ENCODE measurements at places on chromosomes 3 and 15. TPM values are rescaled to one million over a fixed set of nuclear protein-coding genes. Genes with fewer than 3 reads are reported as not detected.
A peak's percentile ranks its signal among the peaks of the same experiment; 100 is the strongest.

- DNase-seq, result no peak
Measured at GRCh38 chr3:48189321-48189720, 1.1 kb upstream of the CDC25A start.

GRCh38 chr3:139552632-139553365, 13.3 kb upstream of the RBP1 start:
- no peak for DNase-seq

GRCh38 chr3:140906785-140907184, 34.9 kb upstream of the SLC25A36 start:
- peak; percentile 9 for DNase-seq

DNA sequence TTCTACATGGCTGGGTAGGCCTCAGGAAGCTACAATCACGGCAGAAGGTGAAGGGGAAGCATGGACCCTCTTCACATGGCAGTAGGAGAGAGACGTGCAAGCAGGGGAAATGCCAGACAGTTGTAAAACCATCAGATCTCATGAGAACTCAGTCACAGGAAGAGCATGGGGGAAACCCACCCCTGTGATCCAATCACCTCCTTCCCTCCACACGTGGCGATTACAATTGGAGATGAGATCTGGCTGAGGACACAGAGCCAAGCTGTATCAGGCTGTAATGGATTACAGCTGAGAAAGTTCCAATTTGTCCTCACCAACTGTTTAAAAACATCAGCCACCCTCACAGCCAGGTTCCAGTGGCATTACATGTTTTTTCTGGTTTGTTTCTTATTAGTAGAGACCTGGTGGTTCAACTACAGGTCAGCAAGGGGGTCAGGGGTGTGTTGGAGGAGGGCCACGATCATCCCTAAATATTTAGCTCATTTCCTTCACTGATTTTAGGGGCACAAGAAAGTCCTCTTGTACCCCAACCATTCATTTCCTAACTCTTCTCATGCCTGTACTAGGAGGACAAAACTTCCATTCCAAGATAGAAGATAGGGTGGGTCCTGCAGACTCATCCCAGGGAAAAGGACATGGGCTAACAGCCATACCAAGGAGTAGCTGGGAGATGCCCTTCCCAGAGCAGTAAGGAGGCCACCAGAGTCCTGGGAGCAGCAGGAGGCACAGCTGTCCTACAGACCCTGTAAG, 54.4 kb downstream of the ANXA2 start:
- no peak for DNase-seq

DNA sequence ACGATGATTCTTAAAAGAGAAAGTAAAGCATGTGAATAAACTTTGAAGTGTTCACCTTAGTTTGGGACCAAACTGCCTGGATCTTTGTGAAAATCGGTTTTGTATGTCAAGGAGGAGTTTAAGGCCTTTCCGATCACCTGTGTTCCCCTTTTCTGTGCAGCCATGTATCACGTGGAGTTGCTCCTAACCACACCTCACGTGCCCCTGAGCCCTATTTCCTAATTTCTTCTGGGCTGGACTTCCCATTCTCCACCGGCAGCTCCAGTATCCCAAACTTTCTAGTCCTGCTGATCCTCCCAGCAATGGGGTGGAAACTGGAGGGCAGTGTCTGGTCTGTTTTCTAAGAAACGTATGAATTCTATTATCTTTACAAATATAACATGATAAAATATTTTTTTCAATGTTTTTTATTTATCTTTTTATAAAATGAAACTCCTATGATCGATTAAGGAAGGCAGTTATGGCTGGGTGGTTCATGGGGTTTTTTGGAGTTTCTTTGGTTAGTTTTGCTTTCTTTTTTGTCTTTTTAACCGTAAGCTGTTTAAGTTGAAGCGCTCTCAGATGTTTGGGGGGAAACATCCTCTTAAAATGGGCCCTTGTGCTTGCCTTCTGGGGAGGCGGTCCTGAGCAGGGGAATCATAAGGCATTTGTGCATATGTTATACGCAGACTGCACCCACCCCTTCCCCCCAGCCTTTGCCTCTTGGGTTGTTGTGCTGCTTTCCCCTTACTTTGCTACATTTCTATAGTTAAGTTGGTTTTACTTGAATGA, 43.6 kb upstream of the WWTR1 start:
- DNase-seq, result peak; percentile 47

- DNase-seq, result no peak
Measured at GRCh38 chr3:41836360-41837134, 125.4 kb downstream of the ULK4 start.

DNA sequence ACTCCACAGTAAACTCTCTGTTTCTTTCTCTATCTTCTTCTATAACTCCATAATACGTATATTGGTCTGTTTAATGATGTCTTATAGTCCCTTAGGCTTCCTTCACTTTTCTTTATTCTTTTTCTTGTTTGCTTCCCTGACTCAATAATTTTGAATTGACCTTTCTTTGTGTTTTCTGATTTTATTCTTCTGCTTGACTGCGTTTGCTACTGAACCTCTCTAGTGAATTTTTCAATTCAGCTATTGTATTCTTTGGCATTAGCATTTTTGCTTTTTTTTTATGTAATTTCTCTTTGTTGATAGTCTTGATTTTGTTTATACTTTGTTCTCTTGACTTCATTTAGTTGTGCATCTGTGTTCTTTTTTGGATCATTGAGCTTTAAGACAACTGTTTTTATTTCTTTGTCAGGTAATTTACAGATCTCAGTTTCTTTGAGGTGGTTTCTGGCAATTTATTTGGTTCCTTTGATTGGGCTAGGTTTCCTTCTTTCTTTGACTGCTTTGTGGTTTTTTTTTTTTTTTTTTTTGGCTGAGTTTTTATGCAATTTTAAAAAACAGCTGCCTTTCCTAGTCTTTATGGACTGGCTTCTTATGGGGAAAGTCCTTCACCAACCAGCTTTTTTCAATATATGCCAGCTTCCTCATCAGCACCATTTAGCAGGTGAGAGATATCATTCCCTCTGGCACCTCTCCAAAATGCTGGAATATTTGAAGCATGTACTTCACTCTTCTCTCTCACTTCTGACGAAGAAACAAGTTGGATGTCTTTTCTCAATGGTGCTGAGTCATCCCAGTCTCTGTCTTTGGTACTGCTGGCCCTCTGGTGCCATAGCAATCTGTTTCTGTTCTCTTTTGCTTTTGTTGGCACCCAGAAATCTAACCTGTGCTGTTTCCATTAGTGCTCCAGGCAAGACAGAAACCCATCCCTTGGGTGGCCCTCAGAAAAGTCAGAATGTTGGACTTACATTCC, 17.6 kb downstream of the RSRC1 start:
- DNase-seq, result no peak

DNA sequence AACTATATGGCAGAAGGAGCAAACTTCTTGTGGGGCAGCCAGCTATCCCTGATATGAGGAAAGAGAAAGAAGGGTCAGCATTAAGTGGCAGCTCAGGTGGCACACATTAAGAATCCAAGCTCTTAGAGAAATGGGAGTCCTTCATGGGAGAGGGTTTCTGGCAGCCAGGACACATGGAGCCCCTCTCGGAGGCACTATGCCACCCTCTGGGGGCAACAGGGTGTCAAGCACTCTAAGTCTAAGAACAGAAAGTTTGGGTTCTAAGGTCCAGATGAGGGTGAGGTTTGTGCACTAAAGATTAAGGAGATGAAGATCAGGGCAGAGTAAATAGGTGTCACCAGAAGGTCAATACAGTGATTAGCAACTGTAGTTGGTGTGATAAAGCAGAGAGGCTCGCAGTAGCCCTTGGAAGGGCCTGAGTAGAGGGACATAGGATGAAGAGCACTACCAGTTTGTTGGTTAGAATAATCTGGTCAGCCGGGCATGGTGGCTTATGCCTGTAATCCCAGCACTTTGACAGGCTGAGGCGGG, 89.3 kb downstream of the ST6GAL1 start:
- no peak for DNase-seq

DNA sequence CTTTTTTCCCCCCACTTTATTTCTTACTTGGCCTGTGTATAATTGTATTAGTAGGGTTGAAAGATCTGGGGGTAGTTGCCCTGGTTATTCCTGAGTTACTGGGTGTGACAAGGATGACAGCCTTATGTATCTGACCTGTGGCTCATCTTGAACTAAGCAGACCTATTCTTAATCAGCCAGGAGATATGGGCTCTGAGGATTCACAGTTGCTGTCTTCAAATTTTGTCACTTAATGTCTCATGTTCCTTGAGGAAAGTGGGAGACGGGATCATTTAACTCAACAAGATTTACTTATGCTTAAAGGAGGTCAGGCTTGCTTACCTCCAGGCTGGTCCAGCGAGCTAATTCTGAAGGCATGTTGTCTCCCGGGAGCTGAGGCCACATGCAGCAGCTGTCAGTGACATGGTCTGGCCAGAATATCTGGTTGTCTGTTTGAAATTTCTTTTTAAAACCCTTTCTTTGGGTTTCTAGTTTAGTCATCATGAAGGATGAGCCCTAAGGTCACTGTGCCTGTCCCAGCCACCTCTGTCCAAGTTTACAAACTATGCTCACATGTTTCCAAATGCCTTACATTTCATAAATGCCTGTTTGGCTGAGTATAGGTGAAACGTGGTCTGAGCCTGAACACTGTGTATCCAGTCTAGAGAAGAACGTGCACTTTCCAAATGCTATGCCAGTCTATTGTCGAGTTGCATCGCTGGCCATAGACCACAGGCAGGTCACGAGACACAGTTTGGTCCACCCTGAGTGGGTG, 26.8 kb downstream of the LRTM1 start:
- DNase-seq, result no peak

GRCh38 chr3:106805625-106806024, 571.6 kb upstream of the CCDC54 start:
- DNase-seq, result no peak

- DNase-seq, result no peak
Measured at GRCh38 chr3:156743859-156744258, 69.5 kb downstream of the TIPARP start.

- DNase-seq, result no peak
Measured at GRCh38 chr3:35737080-35737479, 97.8 kb downstream of the ARPP21 start.

- DNase-seq, result peak; percentile 28
Measured at GRCh38 chr3:128170866-128171516, 17.7 kb downstream of the EEFSEC start.

GRCh38 chr3:152826476-152826875, 8.5 kb upstream of the P2RY1 start:
- DNase-seq, result no peak

DNA sequence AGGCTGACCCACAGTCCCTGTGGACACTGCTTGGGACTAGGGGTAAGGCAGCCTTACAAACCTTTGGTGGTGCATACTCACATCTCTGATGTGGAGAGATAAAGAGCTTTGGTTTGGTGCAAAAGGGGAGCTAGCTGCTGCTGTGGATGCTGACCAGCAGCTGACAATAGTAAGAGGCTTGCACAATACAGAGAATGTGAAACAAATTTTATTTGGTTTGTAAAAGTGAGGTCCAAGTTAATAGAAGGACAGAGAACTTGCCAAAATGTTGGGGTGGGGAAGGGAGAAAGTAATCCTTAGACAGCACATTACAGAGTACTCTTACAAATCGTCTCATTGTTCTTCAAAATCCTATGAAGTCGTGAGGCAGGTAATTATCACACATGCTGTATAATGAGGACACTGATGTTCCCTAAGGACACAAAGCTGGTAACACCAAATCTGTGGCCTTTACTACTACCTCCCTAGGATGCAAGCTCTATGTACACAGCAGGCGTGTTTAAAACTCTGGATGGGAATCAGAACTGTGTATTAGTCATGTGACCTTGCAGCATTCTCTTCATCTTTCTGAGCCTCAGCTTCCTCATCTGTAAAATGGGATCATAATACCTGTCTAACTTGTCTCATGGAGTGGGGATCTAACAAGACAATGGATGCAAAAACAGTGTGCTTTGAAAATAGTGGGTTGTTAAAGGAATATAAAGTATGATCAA, 21.6 kb downstream of the ARHGAP31 start:
- DNase-seq, result no peak

GRCh38 chr15:69021895-69022294, 7.4 kb downstream of the NOX5 start:
- DNase-seq, result no peak

DNA sequence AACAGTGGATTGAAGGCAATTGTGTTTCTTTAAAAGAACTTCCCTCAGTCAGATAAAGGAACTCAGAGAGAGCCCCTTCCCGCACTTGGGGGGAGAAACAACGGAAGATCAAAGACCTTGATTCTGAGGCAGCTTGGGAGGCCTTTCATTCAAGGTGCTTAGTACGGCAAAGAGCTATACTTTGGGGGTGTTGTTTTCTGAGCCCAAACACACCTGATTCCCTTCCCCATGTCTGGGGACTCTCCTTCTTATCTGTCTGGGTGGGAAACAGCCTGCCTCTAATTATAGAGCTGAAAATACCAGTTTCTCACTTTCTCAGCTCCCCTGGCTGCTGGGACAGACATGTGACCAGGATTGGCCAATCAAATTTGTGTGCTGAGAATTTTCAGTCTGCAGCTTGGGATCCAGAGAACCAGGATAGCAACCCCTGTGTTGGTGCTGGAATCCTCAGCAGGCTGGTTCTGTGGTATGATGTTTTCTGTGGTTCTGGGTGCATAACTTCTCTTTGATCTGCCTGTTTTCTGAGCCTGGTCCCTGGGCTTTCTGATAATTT, 19.4 kb upstream of the IQCF6 start:
- no peak for DNase-seq

GRCh38 chr15:89067751-89068150, 20.5 kb upstream of the ABHD2 start:
- no peak for DNase-seq

DNA sequence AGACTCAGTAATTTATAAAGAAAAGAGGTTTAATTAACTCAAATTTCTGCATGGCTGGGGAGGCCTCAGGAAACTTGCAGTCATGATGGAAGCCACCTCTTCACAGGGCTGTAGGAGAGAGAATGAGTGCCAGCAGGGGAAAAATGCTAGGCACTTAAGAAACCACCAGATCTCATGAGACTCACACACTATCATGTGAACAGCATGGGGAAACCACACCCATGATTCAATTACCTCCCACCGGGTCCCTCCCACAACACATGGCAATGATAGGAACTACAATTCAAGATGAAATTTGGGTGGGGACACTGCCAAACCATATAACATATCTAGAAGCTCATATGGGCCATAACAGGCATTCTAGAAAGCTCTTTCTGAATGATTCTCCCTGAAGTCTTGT, 190.3 kb downstream of the WNT5A start:
- no peak for DNase-seq

DNA sequence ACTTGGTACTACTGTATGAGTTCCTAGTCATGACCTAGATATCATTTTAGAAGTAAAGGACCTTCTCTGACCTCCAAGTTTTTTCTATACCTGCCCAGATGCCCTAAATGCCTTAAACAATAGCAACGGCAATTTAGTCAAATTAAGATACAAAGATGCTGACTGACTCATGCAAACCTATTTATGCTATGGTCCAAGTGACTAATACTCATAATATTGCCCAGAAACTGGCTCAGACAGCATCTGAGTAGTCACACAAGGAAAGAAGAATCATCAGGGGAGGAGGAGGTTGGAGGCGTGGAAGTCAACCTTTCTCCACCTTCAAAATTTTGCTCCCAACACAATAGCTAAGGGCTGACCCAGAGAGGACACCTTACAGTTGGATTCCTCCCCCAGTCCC, 6.8 kb downstream of the FYCO1 start:
- no peak for DNase-seq

The IQCF5 gene
- total RNA-seq, result not detected

The SNX4 gene
- 22.4 TPM for total RNA-seq

The OR5K2 gene
- total RNA-seq, result not detected

The AGBL1 gene
- not detected for total RNA-seq

The GCSAM gene
- total RNA-seq, result 0.91 TPM

The XXYLT1 gene
- 30.1 TPM for total RNA-seq

The IQGAP1 gene
- 223 TPM for total RNA-seq

The KLF15 gene
- total RNA-seq, result 22.0 TPM

The SLC38A3 gene
- total RNA-seq, result not detected

The CD200 gene
- total RNA-seq, result 7.5 TPM

The SNTN gene
- not detected for total RNA-seq

Measured in lower leg skin (tissue), 4 donors.